ENCODE measurements at places on chromosomes 11 and 22.
A peak's percentile ranks its signal among the peaks of the same experiment; 100 is the strongest.

- no peak for DNase-seq
Measured at GRCh38 chr11:57544566-57544965, 7.2 kb downstream of the SMTNL1 start.

DNA sequence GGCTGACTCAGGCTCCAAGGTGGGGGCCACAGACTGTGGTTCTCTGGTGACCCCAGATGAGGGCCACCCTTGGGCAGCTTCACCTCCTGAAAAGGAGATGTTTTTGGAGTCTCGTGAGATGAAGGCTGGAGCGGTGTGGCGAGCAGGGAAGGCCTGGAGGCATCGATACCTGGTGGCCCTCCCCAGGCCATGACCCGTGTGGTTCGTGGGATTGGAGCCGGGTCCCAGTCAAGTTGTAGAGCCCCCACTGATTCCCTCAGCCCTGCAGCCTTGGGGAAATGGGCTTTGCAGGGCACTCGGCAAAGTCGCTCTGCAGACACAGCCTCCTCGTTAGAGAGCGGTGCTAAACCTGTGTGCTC is 1083.4 kb downstream of the BRD1 start:
- no peak for DNase-seq

DNA sequence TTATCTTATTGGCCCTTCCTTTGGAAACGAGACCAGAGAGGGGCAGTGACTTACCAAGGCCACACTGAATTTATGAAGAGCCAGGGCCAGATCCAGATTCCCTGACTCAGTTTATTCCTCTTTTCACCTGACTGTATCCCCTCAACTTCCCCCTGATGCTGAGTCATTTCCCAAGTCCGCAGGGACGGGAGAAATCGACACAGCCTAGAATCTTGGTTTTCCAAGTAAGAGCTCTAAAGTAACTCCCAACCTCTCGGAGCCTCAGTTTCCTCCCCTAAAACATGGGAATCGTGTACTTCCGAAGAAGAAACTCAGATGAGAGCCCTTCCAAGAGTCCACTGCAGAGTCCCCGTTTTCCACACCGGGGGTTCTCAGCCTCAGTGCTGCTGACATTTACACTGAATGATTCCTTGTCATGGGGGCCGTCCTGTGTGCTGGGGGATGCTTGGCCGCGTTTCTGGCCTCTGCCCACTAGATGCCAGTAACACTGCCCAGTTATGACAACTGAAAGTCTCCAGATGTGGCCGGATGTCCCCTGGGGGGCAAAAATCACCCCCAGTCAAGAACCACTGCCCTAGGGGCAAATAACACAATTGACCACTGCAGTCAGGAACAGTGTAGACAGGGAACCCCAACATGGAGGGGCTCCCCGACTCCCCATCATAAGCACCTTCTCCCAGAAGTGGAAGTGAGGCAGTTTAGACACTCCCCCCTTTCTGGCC is 11.2 kb downstream of the MPST start:
- no peak for DNase-seq

DNA sequence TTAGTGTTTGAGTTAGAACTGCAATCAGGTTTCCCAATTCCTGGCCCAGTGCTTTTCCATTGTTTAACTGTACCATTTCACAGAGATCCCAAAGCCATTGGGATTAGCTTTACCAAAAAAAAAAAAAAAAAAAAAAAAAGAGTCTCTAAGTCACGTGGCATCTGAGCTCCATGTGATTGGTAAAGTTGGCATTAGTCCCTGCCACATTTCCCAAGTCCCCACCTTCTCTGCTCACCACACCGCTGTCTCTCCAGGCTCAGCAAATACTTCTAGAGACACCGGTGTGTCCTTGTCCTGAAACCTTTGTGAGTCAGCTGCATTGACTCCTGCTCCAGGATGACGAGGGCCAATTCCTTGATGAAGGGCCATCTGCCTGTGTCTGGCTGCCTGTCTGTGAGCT is 305.3 kb downstream of the KIRREL3 start:
- no peak for DNase-seq

DNA sequence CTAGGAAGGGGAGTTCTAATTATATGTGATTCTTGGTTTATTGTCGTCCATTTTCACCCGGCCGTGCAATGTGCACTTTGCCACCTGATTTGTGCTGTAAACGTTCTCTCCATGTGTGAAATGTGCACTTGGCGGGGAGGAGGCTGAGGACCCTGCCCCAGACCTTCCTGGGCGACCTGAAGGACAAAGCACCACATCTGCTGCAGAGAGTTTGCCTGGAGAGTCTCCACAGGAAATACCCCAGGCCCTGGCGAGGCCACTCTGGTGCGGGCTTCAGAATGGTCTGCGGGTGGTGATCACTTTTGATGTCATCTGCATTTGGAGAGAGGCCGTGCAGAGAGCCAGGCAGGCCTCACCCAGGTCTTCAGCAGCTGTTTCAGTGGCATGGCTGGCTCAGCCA is 224.7 kb downstream of the BRD1 start:
- DNase-seq: no peak

DNA sequence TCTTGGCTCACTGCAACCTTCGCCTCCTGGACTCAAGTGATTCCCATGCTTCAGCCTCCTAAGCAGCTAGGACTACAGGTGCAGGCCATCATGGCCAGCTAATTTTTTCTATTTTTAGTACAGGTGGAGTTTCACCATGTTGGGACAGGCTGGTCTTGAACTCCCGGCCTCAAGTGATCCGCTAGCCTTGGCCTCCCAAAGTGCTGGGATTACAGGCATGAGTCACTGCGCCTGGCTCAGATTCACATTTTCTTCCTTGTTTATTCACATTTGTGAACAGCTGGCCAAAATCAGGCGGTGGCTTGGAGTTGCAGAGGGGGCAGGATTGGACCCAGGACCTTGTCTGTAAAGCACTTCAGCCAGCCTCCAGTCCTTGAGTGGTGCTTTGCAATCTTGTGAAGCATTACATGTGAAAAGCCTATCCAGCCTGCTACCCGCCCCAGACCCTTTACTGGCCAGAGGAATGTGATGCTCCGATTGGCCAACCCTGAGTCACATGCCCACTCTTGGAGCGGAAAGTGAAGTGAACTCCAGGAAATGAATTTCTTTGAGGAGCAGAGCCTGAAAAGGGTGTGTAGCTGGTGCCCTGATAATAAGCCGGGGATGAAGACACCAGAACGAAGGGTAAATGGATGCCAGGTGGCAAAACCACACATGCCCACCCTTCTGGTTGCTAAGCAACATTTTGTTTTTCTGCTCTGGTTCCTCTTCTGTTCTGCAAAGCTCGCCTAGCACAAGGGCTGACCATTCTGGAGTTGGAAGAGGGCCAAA is 62.6 kb upstream of the PTPRJ start:
- DNase-seq: no peak

DNA sequence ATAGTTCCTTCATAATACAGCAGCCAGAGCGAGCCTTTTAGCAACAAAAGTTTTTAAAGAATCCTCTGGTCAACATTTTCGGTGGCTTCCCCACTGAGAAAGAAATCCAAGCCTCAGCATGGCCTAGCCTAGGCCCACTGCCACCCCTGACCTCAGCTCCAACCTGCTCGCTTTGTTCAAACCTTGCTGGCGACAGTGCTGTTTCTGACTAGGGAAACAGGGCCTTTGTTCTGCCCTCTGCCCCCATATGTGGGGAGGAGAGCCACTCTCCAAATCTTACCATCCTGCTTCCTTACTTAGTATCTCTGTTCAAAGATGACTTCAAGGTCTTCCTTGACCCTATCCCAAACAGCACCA is 95.8 kb downstream of the CCDC83 start:
- no peak for DNase-seq

GRCh38 chr22:21719024-21719423 is 16.6 kb downstream of the YPEL1 start:
- DNase-seq: no peak

- no peak for DNase-seq
Measured at GRCh38 chr22:38177044-38177443, 4.6 kb downstream of the PLA2G6 start.

DNA sequence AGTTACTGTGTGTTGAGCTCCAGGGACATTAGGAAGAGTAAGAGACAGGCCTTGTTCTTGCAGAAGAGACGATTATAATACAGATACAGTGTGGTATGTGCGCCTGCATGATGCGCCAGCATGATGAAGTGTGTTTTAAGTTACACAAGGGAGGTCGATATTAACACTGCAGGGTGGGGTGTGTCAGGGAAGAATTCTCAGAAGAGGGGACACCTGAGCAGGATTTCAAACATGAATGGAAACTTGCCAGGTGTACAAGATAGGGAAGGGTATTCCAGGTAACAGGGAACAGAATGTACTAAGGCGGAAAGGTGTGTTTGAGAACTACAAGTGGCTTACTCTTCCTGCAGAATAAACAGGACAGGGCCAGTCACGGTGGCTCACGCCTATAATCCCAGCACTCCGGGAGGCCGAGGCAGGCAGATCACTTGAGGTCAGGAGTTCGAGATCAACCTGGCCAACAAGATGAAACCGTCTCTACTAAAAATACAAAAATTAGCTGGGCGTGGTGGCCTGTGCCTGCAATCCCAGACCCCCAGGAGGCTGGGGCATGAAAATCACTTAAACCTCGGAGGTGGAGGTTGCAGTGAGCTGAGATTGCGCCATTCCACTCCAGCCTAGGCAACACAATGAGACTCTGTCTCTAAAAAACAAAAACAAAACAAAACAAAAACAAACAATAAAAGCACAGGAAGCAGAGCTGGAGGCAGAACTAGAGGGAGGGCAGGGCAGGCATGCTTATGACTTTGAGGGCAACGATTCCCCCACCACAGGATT is 59.0 kb downstream of the SYN3 start:
- no peak for DNase-seq

DNA sequence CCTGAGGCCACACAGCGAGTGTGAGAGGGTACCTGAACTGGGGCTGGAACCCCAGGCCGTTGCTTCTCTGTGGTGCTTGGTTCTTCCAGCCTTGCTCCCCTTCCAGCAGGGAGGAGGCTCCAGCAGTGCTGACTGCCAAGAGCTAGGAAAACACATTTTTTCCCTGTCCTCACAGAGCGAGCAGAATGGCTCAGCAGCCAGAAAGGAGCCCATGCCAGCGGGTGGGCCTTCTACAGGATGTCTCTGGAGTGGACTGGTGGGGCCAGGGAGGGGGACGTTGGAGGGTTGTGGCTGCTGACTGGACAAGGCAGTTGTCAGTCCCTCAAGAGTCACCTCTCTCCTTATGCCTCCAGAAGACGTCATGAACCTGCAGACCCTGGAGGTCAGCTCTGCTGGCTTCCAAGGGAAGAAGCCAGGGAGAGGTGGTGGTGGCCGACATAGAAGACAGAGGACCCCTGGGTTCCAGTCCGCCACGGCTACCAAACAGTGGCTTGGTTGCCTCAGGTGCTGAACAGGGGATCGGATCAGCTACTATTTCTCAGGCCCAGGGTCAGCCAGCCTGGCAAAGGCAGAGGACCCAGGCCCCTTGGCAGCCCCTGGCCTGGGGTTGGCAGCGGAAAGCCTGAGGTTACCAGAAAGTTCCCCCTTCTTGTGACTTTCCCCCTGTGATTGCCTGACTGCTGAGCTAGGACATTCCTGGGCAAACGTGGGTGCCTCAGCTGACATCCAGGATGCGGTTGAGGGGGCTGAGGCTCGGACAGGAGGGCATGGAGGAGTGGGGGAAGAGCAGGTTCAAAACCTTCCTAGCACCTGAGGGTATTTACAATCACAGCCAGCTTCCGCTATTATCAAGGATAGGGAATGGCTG is 3.7 kb downstream of the MAFF start:
- no peak for DNase-seq

- no peak for DNase-seq
Measured at GRCh38 chr11:2074266-2074825, 64.8 kb downstream of the IGF2 start.

- DNase-seq: no peak
Measured at GRCh38 chr11:102390667-102391465, 43.9 kb downstream of the BIRC2 start.

- peak; percentile 51 for DNase-seq
Measured at GRCh38 chr11:66915046-66915832, 42.9 kb downstream of the PC start.

GRCh38 chr22:36701965-36702621 is 1.5 kb downstream of the CACNG2 start:
- DNase-seq: no peak

- DNase-seq: no peak
Measured at GRCh38 chr11:71194710-71195109, 57.7 kb downstream of the SHANK2 start.

DNA sequence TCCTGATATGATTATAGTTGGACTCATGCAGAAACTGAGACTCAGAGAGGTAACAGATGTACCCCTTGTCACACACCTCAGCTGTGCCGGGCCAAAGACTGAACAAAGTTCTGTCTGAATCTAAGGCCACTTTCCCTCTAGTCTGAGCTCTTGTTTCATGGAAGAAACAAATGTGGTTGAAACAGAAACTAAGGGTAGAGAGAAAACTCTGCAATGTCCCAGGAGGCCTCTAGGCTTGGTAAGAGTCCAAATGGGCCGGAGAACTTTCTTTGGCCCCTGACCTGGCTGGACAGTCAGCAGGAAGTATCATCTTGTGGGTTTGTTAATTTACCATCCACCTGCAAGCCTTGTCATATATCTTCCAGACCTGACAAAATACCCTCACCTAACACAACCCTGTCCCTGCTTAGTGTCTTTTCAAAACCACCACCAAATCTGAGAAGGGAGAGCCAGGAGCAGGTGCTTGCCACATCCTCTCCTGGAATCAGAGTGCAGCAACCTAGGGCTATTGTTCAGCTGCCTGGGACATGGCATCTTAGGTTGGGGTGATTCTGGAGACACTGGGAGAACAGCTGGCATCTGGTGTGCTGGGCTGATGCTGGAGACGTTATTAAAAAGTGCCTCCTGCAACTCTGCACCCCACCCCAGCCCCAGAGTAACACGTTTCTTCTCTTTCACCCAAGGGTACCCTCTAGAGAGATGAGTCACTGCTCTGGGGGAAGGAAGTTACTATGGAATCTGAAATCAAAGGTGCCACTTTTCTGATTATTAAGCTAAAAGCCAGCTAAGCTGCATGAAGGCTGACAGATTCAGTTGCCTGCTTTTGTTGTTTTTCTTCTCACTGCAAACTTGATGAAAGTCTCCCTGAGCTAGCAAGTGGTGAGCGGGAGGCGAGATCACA is 126.3 kb upstream of the TIMP3 start:
- DNase-seq: no peak

All from cerebellar nuclear complex (tissue), 1 donor.